ENCODE measurements at places on chromosomes 3 and 15. TPM values are rescaled to one million over a fixed set of nuclear protein-coding genes. Genes with fewer than 3 reads are reported as not detected.

GRCh38 chr3:98646680-98647079 lies 53.3 kb upstream of the CPOX start:
- H3K4me3 ChIP-seq = no peak overlapping the region
- H3K36me3 ChIP-seq = no peaks in the 10 kb centered on the region
- DNase-seq = no peak
- H3K27ac ChIP-seq = no peak overlapping the region

SPATA12 gene
- not detected for total RNA-seq

GP5 gene
- total RNA-seq = 1.3 TPM

DNA sequence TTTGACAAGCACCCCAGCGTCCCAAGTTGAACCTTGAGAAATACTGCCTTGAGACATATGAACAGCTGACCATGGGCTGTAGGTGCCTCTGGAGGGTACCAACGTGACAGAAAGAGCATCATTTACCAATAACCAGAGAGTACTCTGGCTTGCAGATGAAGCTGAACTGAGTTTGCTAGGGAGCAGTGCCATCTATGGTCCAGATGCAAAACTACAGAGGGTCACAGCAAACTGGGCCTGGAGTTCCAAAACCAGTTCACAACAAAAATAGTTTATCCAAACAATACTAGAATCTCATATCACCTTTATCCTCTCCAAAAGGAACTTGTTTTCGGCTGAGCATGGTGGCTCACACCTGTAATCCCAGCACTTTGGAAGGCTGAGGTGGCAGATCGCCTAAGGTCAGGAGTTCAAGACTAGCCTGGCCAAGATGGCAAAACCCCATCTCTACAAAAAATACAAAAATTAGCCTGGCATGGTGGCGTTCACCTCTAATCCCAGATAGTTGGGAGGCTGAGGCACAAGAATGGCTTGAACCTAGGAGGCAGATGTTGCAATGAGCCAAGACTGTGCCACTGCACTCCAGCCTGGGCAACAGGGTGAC lies 69.3 kb downstream of the CHAC1 start:
- peaks cover 38% of the 10 kb centered on the region for H3K36me3 ChIP-seq
- no peaks in the 10 kb centered on the region for H3K27me3 ChIP-seq
- peak; percentile 68 for DNase-seq
- no peak overlapping the region for H3K27ac ChIP-seq
- no peak overlapping the region for H3K4me3 ChIP-seq

SH2D7 gene
- total RNA-seq = 0.31 TPM

Measured in activated CD8-positive, alpha-beta T cell treated with anti-CD3 and anti-CD28 coated beads, Interleukin-2, amount 10 ng/mL, durations not matched to agents 7 days and 5 days (primary cell).